NB4 (cell line): ENCODE measurements at places on chromosomes 4 and X.

DNA sequence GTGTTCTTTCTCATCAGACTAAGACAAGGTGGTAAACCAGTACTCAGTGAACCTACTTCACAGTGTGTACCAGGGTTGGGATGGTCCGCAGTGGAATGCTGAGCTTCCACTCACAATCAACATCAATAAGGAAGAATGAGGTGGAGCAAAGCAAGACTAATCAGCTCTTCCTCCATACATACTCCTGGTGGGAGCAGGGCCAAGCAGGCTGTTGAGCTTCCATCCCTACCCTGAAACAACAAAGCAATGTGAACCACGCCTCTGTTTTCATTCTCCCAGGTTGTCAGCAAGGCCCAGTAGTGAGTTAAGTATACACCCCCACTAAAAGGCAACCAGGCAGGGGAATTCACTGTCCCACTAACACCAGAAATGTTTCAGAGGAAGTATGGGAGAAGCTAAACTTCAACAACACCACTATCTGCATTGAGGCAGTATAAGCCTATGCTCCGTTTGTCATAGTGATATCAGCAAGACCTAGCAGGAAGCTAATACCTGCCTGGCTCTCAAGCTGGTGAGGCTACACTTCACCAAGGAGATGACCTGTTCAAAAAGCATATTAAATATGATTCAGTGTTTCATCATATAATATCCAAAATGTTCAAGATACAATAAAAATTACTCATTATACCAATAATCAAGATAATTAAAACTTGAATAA, 109.5 kb downstream of the DDX60 start:
- no peak for DNase-seq

DNA sequence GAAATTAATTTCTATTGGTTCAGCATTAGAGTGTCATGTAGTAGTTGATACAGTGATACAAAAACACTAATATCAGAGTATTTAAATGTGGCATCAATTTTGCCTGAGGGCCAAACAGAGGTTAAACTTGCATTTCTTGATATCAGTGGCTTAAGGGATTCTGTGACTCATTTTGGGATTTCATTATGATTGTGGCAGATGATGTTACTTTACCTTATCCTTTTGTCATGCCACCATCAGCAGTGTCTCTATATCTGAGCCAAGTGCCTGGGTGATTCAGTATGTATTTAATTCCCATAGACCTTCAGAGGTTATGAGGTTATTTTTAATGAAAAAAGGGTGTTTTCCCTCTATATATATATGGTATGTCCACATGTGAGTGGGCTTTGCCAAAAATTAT, 582.9 kb downstream of the ADGRL3 start:
- DNase-seq = no peak

DNA sequence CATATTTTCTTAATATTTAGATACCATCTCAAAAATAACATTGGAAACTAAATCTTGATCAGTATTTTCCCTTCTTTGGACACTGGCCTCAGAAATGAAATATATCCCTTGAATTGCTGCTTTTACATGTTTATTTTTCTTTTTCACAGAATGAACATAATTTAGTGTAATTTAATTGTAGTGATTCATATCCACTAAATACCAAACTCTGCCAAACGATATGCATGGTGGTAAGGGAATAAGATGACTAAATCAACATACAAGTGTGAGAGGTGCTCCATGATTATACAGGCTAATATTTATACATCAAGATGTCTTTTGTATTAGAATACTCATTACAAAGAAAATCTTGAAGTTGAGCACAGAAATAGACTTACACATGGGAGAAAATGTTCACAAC, 216.8 kb upstream of the PACRGL start:
- DNase-seq = no peak

- DNase-seq = no peak
These were observed 268.9 kb downstream of the FBXW7 start for GRCh38 chr4:152266831-152267480.
